ENCODE measurements at places on chromosomes 2 and 18.

DNA sequence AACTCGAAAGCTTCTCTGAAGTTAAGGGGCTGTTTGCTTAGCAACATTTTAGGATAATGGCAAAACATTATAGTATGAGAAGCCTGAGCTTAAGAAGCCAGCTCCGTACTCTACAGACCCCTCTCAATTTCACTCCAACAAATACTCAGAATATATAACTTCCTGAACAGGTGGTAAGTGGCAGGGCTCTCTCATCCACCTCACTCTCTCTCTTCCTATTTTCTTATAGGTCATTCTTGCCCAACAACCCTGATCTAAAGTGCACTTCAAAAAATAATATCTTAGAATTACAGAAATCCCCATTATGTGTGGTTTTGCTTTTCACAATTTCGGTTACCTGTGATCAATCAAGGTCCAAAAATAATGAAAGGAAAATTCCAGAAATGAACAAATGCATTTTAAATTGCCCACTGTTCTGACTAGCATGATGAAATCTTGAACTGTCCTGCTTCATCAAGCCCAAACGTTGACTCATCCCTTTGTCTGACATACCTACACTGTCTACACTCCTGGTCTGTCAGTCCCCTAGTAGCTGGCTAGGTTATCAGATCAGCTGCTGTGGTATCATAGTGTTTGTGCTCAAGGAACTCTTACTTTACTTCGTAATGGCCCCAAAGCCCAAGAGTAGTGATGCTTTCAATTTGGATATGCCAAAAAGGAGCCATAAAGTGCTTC, 122.8 kb upstream of the COL5A2 start:
- no peak for DNase-seq

DNA sequence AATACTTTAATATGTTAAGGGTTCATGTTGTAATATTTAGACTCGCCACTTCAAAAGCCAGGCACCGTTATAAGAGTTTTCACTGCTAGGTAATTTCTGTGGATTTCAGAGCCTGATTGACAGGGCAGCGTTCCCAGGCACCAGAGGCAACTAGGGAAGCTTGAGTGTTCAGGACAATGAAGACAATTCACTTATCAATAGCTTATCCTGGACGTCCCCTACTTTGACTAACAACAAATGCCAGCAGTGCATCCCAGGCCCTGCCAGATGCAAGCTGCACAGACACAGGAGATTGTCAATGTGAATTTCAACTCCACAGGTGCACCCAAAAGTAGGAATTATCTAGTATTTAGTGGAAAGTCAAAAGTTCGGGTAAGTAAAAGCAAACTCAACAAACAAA, 179.3 kb upstream of the GYPC start:
- DNase-seq: no peak

DNA sequence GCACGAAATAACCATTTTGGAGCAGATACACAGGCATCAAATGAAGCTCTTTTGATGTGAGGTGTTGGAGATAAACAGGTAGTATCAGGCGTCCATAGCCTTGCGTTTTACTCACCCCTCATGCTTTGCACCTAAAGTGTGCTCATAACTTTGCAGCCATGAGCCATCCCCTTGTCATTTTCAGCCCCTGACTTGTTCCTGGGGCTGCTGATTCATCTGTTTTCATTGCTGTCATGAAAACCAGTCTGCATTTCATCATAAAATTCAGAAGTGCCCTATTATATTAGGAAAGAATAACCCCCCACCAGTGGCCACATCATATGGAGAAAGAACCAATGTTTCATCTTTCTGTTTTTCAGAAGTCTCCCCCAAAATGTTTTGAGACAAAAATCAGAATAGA, 329.7 kb upstream of the NRP2 start:
- DNase-seq: no peak

- DNase-seq: no peak
These were observed 96.0 kb downstream of the HNMT start for GRCh38 chr2:138060301-138060635.

GRCh38 chr2:41878716-41879234, 169.0 kb upstream of the PKDCC start:
- no peak for DNase-seq

DNA sequence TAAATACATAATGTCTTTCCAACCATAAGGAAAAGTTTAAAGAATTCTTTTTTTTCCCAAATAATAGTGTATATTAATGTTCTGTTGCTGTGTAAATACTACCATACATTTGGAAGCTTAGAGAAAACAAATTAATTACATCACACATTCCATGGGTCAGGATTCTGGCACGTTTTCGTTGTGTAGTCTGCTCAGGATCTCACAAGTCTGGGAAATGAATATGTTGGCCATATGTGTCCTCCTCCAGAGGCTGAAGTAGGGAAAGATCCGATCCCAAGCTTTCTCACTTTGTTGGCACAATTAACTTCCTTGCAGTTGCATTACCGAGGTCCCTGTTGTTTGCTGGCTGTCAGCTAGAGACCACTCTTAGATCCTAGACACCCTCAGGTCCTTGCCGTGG, 83.9 kb downstream of the RPRM start:
- DNase-seq: no peak

DNA sequence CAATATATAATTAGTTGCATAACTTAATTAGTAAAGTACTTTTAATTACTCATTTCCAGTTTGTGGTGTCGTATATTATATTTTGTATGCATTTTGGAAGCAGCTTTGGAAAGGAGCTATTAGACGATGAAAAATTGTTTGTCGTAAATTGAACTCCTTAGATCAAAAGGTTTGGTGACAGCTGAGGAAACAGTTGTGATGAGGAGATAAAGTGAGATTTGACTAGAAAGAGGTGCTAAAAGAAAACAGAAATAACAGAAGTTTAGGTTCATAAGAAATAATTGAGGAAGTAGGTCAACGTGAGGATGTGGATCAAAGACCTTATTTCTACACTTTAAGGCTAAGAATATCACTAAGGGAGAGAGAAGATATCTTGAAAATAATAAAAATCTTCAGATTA, 141.9 kb upstream of the NETO1 start:
- DNase-seq: no peak

- DNase-seq: no peak
These were observed 8.8 kb upstream of the RAPH1 start for GRCh38 chr2:203543898-203544328.

DNA sequence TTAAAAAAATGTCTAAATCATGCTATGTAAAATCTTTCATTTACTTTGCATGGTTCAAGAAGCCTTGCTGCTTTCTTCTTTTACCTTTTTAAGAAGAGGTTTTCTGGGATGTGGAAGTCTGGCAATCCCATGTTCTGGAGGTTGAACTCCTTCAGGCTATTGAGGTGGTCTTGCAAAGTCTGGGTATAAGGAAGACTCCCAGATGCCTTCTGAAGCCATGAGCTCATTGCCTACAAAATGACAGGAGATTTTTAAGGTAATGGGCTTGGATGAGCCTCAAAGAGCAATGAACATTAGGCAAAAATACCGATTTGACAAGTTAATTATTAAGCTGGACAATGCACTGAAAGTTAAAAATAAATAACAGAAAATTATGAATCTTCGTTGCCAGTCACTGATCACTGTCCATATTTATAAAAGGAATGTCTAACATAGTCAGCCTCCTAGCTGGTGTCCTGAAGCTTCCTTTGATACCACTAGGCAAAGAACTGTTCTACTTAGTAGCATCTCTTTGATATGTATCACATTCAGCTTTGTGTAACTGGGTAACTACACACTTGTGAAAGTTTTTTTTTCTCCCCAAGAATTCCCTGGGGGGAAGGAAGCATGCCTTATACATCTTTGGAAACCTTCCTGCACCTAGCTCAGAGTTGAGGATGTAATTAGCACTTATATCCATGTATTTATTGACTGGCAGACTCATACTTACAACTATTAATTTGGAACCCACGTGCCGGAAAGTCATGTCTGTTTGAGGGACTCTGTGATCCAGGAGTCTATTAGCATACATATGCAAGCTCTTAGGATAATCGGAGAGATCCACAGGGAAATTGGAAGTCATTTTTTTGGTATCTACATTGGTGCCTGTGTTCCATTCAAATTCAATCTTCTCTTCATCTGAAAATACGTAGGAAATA, 29.3 kb downstream of the APOB start:
- no peak for DNase-seq

DNA sequence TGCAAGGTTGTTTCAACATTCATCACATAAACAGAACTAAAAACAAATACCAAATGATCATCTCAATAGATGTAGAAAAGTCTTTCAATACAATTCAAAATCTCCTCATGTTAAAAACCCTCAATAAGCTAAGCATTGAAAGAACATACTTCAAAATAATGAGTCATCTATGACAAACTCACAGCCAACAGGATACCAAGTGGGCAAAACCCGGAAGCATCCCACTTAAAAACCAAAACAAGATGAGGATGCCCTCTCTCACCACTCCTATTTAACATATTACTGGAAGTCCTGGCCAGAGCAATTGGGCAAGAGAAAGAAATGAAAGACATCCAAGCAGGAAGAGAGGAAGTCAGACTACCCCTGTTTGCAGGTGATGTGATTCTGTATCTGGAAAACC, 992.2 kb upstream of the PIK3C3 start:
- DNase-seq: no peak

Measured in activated CD8-positive, alpha-beta memory T cell treated with anti-CD3 and anti-CD28 coated beads, Interleukin-2, amount 50 U/mL, for 4 hours (primary cell).